Activated CD8-positive, alpha-beta memory T cell treated with anti-CD3 and anti-CD28 coated beads for 1 hour (primary cell): ENCODE measurements at places on chromosomes 7 and 10.

- DNase-seq, result no peak
Measured at GRCh38 chr7:21364801-21365271, 63.0 kb upstream of the SP4 start.

DNA sequence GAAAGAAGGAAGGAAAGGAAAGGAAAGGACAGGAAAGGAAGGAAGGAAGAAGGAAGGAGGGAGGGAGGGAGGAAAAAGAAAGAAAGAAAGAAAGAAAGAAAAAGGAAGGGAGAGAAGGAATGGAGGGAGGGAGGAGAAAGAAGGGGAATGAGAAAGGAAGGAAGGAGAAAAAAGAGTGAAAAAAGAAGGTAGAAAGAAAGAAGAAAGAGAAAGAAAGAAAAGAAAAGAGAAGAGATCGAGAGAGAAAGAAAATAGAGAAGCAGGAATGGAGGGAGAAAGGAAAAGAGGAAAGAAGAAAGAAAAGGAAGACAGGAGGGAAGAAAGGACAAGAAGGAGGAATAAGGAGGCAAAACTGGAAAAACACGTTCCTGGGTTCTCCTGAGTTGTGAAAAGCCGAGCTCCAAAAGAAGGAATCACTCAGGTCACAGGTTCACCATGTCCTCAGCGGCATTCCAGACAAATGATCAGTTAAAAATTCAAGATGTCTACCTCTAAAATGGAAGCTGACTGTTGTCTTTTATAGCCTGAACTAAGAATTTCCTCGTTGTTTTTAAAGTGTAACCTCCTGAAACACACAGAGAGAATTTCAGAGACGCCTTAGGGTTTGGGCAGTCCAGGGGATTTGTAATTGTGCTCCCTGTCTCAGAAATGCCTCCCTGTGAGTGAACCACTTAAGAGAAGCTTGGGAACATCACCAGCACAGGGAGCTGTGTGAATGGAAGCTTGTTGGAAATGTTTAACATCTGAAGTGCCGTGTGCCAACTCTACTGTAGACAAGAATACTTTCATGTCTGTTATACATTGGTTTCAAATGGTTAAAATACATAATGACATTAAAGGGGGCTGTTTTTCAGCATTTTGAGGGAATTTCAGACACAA is 80.7 kb downstream of the INHBA start:
- DNase-seq, result no peak

GRCh38 chr10:133100706-133101415 is 13.1 kb downstream of the ADGRA1 start:
- DNase-seq, result no peak

DNA sequence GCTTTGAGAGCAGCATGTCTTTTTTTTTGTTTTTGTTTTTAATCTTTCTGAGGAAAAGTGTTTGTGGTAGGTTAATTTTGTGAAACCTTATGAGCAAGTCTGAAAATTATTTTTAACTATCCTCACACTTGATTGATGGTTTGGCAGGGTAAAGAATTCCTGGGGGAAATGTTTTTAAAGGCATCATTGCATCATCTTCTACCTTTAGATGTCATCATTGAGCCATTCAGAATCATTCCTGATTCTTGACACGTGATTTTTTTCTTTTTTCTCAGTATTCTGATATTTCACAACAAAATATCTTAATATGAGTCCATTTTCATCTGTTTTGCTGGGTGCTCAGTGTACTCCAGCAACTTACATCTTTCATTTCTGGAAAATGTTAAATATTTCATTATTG is 28.3 kb downstream of the PALS2 start:
- DNase-seq, result no peak

DNA sequence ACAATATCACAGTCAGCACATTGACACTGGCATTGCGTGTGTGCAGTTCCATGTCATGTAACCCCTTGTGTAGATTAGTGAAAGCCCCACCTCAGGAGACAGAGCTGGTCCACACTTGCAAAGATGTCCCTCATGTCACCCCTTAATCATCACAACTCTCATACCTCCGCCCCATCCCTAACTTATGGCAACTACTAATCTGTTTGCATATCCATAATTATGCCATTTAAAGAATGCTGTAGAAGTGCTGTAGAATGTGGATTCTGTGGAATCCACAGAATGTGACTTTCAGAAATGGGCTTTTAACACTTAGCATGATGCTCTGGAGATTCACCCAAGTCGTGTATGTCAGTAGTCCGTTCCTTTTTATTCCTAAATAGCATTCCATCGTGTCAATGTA is 102.8 kb upstream of the VSTM2A start:
- no peak for DNase-seq

DNA sequence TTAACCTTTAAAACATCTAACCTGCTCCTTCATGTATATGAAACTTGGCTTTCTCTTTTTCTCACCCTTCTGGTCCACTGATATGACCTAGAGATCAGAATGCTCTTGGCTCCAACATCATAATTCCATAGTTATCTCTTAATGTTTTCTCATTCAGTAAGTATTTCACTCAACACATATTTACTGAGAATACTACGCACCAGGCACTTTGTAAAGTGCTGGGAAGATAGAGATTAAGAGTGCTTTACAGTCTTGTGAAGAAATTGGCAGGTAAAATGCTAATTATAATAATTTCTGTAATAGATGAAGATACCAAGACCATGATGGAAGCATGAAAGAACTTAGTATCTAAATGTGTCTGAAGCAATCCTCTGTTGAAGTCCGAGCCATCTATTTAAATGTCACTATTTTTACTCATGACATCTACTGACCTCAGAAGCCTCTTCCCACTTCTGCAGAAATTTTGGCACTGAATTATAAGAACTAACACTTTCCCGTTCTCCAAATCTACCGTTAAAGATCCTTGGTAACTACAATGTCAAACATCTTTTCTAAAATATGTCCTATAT is 116.2 kb downstream of the HBP1 start:
- DNase-seq, result no peak

GRCh38 chr7:104341546-104341945 is 13.1 kb downstream of the LHFPL3 start:
- no peak for DNase-seq

DNA sequence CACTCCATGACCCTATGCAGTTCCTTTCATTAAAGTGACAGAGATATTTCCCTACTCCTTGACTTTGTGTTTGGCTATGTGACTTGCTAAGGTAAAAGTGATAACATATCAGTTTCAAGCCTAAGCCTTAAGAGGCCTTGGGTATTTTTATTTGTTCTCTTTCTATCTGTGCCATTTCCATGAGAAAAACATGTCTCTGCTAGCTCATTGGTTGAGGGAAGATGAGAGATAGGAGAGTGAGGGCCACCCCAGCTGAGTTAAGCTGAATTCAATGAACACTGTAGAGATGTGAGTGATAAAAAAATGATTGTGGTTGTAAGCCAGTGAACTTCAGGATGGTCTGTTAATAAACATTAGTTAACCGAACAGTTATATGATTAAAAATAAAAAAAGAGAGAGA is 13.4 kb downstream of the TASOR2 start:
- DNase-seq, result no peak

GRCh38 chr7:34463830-34464229 is 194.2 kb upstream of the NPSR1 start:
- DNase-seq, result no peak

- DNase-seq, result no peak
Measured at GRCh38 chr7:42012313-42012712, 224.7 kb downstream of the GLI3 start.

- no peak for DNase-seq
Measured at GRCh38 chr10:28120043-28120749, 121.3 kb upstream of the ODAD2 start.

DNA sequence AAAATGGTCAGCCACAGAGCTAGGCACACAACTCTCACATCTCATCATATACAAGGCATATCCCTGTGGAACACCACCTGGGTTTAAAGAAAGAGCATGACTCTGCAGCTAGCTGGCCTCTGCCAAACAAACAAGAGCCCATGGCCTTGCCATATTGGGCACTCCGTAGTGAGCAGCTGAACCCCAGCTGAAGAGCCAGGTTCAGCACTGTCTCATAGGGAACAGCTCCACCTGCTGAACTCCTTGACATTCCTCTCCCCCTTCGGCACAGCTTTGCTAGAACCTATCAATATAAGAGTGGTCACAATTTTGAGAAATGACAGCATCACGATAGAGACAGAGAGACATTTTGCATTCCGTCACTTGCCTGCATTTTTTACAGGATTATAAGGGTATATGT is 20.0 kb downstream of the SORCS1 start:
- no peak for DNase-seq

DNA sequence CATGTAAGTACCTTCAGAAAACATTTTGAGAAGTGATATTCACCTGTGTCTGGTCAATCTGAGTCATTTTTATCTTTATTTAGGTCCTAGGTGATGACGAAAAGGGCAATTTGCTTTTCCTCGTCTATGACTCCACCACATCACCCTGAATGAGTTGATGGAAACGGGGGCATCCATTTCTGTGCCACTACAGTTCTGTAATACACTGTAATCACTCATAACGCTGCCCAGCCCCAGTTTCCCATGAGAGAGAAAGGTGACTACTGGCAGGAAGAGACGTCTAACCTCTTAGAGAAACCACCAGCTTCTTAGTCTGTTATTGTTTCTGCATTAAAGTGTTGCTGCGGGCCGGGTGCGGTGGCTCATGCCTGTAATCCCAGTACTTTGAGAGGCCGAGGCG is 205.3 kb upstream of the MKLN1 start:
- DNase-seq, result no peak

DNA sequence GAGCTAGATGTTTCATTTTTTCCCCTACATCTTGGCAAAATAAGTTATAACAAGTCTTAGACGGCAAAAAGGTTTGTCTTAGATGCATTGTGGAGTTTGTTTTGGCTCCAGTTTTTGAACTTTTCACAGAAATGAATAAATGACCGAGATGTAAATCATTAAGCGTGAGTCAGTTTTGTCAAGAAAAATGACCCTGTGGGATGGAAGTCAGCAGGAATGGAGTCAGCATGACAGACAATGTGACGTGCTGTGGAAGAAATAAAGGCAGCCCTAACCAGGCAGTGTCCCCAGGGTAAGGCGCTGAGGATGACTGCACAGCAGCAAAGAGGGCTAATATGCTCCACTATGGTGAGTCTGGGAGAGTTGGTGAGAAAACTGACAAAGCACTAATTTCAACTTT is 163.2 kb downstream of the NOC3L start:
- DNase-seq, result no peak

DNA sequence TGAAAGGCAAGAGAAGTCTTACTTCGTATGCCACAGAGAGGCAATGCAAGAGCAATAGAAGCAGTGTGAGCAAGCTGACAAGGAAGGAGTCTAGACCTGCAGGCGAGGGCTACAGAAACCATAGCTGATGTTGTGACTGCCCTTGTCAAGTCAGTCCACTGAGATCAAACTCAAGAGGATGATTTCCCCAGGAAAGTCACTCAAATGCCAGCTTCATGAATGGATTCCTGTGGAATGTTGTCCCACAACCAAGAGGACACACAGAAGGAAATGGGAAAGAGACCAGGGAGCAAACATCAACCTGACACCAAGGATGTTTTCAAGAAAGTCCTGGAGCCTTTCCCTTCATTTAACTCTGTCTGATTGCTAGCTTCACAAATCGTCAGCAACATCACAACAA is 78.0 kb upstream of the GAD2 start:
- no peak for DNase-seq

- no peak for DNase-seq
Measured at GRCh38 chr7:90570373-90570959, 25.7 kb upstream of the CDK14 start.

DNA sequence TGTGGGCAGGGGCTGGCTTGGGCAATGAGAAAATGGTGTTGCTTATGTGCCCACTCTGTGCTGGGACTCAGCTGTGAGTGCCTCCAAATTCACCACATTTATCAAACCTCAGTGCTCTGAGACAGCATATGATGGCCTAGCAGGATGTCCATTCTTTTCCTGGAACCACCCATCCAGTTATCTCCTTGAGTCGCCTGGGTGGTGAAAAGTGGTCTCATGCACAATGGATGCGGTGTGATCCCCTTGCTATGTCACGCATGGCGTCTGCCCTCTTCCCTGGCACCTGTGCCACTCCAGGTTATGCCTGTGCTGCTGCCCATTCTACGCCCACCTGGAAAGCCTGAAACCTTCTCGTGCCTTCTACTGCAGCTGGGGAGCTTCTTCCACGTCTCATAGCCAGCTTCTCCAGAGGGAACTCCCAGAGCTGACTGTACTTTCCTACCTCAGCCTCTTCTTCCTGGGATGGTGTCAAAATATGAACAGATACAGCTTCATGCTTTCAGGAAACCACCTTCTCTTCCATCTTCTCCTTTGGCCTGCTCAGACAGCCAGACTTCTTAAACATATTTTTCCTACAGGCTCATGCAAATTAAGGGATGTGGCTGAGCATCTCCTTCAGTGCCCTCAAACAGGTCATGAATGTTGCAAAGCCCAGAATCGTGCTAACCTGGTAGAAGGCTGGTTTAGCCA is 147.3 kb downstream of the PFKFB3 start:
- DNase-seq, result no peak
